ENCODE measurements at places on chromosomes 11 and 22. TPM values are rescaled to one million over a fixed set of nuclear protein-coding genes. Genes with fewer than 3 reads are reported as not detected.
A peak's percentile ranks its signal among the peaks of the same experiment; 100 is the strongest.

Gene FOLR3
- total RNA-seq, result 4.3 TPM

DNA sequence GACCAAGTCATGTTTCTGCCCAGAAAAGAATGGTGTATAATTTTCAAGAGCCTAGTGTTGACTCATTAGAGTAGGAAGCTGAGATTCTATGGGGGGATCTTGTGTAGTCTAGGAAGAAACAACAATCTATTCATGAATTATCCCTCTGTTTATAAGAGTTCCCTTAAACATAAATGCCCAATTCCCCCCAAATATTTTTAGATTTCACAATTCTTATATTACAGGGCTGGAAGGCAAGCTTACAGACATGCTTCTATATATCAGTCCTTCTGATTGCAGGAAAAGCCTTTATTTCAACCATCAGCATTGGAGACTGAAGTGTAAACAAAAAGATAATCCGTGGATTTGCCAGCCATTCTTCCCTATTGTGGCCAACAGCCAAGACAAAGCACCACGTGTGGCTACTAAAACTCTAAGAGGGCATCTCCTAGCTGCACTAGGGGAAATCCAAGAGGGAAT, 71.4 kb downstream of the NAT10 start:
- no peaks in the 10 kb centered on the region for H3K27me3 ChIP-seq
- no peaks in the 10 kb centered on the region for H3K4me1 ChIP-seq
- H3K36me3 ChIP-seq, result no peaks in the 10 kb centered on the region
- no peak for DNase-seq
- H3K4me3 ChIP-seq, result no peak overlapping the region

DNA sequence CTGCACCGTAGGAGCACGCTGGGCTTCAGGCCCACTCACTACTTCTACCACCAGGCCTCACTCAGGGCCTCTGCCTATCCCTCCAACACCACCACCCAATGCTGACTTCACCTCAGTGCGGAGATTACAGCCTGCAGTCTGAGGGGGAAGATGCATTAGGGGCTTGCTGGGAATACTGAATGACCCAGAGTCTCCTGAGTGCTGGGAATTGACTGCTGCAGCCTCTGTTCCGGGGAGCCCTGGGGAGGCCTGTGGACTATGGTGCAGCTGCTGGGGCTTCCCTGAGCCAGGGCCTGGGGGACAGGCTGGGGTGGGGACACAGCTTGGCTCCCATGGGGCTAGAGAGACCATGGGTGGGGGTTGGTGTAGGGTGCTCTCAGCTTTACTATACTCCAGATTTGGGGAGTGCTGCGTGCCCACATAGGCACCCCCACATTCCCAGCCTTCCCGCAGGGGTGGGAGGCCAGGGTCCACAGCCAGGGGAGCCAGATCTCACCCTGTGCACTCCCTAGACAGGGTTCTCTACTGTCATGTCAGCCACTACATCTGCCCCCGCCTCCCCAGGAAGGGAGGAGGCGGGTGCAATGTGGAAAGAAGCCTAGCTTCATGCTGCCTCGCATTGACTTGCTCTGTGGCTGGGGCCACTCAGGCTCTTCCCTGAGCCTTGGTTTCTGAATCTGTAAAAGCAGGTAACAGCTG, 44.4 kb downstream of the GDPD5 start:
- H3K4me1 ChIP-seq, result no peaks in the 10 kb centered on the region
- no peak for DNase-seq
- H3K36me3 ChIP-seq, result no peaks in the 10 kb centered on the region
- H3K27ac ChIP-seq, result no peak overlapping the region
- H3K4me3 ChIP-seq, result no peak overlapping the region
- H3K27me3 ChIP-seq, result no peaks in the 10 kb centered on the region

DNA sequence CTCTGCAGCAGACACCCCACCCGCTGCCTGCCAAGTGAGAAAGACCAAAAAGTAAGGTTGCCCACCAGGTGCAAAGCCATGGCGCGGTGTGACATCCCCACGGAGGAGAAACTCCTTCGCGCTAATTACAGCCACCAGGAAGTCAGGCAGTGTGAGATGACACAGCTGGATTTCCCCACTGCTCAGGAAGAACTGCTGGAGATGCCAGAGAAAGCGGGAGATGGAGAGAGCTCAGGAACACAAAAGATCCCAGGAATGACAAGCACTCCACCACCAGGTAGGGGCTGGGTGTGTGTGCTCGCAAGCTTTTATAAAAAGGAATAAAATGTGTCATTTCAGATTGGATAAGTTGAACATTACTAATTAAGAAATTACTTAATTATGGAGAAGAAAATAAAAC, 292.7 kb downstream of the OPCML start:
- H3K27me3 ChIP-seq, result no peaks in the 10 kb centered on the region
- H3K27ac ChIP-seq, result no peak overlapping the region
- no peak overlapping the region for H3K4me3 ChIP-seq
- no peaks in the 10 kb centered on the region for H3K4me1 ChIP-seq

Gene GVQW3
- 0.25 TPM for total RNA-seq

DNA sequence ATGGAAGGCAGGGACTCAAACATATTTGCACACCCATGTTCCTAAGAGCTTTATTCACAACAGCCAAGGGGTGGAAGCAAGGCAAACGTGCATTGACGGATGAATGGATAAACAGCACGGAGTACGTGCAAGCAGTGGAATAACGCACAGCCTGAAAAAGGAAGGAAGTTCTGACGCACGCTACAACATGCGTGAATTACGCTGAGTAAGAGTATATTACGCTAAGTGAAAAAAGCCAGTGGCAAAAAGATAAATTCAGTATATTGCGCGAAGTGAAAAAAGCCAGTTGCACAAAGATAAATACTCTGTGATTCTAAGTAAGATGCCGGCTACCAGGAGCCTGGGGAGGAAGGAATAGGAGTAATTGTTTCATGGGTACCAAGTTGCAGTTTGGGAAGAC, 19.5 kb downstream of the PHF21B start:
- no peak overlapping the region for H3K4me3 ChIP-seq
- H3K4me1 ChIP-seq, result no peaks in the 10 kb centered on the region
- peaks cover 17% of the 10 kb centered on the region for H3K27me3 ChIP-seq
- no peak overlapping the region for H3K27ac ChIP-seq
- no peak for DNase-seq

DNA sequence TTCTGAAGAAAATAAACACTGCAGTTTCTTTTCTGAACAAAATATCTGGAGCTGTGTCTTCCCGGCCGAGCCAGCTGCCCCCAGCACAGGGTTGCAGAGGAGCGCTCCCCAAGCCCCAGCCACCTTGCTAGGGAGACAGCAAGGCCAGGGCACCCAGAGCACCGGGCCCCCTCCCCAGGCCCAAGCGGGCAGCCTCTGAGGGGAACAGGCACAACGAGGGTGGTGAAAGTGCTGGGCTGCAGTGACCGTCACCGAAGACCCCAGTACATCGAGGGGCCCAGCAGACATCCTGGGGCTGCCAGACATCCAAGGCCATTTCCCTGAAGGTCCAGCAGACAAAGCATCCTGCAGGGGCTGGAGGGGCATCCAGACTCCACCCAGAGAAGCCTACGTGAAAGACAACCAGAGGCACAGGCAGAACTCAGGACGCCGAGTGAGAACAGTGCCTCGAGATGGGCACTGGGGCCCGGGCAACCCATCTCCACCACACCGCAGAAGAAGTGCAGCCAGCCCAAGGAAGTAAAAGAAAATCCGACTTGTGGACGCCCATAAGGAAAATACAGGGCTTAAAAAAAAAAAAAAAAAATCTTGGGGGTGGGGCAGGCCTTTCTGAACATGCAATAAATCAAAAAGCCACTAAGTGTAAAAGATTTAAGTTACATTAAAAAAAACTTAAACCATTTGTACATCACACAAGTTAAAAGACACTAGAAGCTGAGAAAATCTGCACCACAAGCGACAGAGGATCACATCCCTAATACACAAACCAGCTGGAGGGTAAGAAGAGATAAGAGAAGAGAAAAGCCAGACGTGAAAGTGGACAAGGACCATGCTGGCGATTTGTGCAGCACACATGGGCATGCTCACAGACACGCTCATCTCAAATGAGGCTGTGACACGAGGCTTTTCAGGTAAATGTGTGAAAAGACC, 36.0 kb upstream of the COMT start:
- no peaks in the 10 kb centered on the region for H3K4me1 ChIP-seq
- H3K4me3 ChIP-seq, result no peak overlapping the region
- no peaks in the 10 kb centered on the region for H3K36me3 ChIP-seq
- H3K27ac ChIP-seq, result no peak overlapping the region

DNA sequence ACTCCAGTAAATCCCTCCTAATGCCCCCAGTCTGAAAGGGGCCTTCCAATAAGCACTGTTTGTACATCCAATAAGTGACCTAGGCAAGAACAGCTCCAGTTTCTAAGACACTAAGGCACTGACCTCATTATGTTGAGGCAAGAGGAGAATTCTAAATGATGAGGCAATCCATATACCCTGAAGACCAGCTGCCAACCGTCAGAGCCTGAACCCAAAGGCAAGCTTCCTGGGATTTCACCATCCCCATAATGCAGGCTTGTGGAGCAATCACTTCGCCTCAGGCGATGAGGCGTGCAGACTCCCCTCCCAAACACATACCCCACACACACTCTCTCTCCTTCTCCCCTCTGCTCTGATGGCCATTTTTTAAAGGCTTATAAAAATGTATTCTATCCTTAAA, 49.5 kb downstream of the LGR4 start:
- H3K27ac ChIP-seq, result peak overlapping the region; percentile 59
- no peaks in the 10 kb centered on the region for H3K36me3 ChIP-seq
- DNase-seq, result peak; percentile 90
- peaks cover 48% of the 10 kb centered on the region for H3K4me1 ChIP-seq
- no peak overlapping the region for H3K4me3 ChIP-seq

All from GM23248 (cell line).